Activated naive CD4-positive, alpha-beta T cell treated with anti-CD3 and anti-CD28 coated beads, Interleukin-2, amount 10 ng/mL, durations not matched to agents 7 days and 5 days (primary cell): ENCODE measurements at places on chromosomes 11 and 22.

GRCh38 chr11:13012056-13012661 lies 3.0 kb downstream of the RASSF10 start:
- no peak for DNase-seq
- no peaks in the 10 kb centered on the region for H3K36me3 ChIP-seq
- H3K4me3 ChIP-seq: no peak overlapping the region
- peaks cover 62% of the 10 kb centered on the region for H3K27me3 ChIP-seq

- H3K4me1 ChIP-seq: no peaks in the 10 kb centered on the region
- no peak overlapping the region for H3K4me3 ChIP-seq
- no peak for DNase-seq
Measured at GRCh38 chr11:22169833-22170232, 23.1 kb upstream of the ANO5 start.

DNA sequence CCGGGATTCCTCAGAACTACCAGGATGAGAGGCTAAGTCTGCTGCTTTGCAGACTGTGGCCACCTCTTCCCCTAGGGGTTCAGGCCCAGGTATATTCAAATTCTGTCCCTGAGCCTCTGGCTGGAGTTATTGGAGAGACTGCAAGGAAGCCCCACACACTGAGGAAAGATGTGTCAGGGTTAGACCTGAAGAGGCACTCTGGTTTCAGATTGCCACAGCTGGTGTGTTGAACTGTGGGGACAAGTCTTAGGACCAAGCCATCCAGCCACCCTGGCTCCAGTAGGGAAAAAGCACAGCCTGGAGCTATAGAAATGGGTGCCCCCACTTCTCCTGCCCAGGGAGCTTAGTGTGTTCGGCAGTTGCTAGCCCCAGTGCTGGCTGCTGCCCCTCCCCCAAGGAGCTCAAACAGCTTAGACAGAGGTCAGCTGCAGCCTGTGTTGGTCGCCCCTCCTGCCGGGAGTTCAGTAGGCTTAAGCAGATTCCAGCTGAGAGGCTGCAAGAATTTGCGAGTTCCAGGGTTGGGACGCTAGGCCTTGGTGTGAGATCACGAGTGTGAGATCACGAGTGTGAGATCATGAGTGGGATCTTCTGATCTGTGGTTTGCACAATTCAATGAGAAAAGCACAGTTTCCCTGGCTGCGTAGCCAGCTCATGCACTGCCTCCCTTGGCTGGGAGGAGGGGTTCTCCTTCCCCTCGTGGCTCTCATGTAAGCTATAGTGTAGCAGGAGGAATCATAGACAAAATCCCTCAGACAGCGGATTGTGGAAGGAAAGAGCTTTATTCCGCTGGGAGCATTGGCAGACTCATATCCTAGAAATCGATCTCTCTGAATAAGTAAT lies 552.1 kb upstream of the CHORDC1 start:
- H3K27me3 ChIP-seq: no peaks in the 10 kb centered on the region
- H3K4me1 ChIP-seq: no peaks in the 10 kb centered on the region
- H3K4me3 ChIP-seq: no peak overlapping the region
- no peak for DNase-seq
- no peak overlapping the region for H3K27ac ChIP-seq
- no peaks in the 10 kb centered on the region for H3K36me3 ChIP-seq

- no peaks in the 10 kb centered on the region for H3K27me3 ChIP-seq
- no peaks in the 10 kb centered on the region for H3K36me3 ChIP-seq
- H3K4me3 ChIP-seq: no peak overlapping the region
- H3K27ac ChIP-seq: no peak overlapping the region
Measured at GRCh38 chr11:102589047-102589459, 36.1 kb downstream of the MMP20 start.

DNA sequence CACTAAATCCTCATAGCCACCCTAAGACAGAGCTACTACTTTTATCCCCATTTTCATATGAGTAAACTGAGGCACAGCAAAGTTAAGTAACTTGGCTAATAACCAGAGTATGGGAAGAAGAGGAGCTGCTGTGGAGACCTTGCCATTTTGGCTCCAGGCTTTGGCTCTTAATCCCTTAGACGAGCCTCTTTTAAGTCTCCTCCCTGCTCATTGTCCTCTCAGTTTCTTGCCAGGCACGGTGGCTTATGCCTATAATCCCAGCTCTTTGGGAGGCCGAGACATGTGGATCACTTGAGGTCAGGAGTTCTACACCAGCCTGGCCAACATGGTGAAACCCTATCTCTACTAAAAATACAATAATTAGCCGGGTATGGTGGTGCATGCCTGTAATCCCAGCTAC lies 78.6 kb downstream of the PRR5L start:
- H3K27ac ChIP-seq: no peak overlapping the region
- peaks cover 28% of the 10 kb centered on the region for H3K4me1 ChIP-seq
- H3K4me3 ChIP-seq: no peak overlapping the region

- H3K4me3 ChIP-seq: no peak overlapping the region
- peaks cover 51% of the 10 kb centered on the region for H3K27me3 ChIP-seq
- no peak overlapping the region for H3K27ac ChIP-seq
- no peaks in the 10 kb centered on the region for H3K36me3 ChIP-seq
Measured at GRCh38 chr22:28988457-28988856, 73.2 kb downstream of the C22orf31 start.

DNA sequence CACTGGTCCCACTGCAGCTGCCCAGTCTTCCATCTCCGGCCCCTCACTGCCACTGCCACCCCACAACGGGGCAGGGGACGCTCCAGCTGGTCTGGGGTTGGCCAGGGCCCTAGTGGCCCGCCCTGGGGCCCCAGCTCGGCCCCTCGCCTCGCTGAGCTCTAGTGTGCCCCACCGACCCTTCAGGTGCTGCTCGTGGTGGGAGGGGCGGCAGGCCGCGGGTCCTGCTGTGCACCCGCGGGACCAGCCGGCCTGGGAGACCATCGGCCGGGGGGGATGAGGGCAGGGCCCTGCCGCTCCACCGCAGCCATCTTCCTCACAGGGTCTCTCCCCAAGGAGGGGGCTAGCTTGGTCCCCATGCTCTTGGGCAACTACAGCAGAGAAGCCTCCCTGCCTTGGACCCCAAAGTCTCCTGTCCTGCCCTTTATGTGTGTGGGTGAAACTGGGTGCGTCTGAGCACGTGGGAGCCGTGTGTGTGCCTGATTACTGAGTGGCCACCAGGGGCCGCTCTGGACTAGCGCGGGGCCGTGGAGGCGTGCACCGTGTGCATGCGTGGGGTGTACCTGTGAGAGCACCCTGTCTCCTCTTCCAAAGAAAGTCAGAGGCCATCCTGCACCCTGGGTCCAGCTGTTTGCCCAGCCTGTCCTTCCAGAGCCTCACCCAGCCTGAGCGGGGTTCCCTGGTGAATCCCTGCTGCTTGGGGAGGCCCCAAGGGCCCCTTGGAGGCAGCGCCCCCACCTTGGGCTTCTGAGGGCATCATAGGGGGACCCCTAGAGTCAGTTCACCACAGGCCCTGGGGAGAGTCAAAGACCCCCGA lies 6.0 kb upstream of the ACR start:
- no peaks in the 10 kb centered on the region for H3K36me3 ChIP-seq
- H3K4me3 ChIP-seq: no peak overlapping the region
- DNase-seq: peak; percentile 71
- H3K27ac ChIP-seq: no peak overlapping the region

- peaks cover 3% of the 10 kb centered on the region for H3K36me3 ChIP-seq
- no peaks in the 10 kb centered on the region for H3K27me3 ChIP-seq
- H3K4me3 ChIP-seq: no peak overlapping the region
- H3K4me1 ChIP-seq: peaks cover 28% of the 10 kb centered on the region
Measured at GRCh38 chr11:69053546-69054396, 5.0 kb downstream of the TPCN2 start.

- H3K36me3 ChIP-seq: peaks cover 11% of the 10 kb centered on the region
- peaks cover 17% of the 10 kb centered on the region for H3K4me1 ChIP-seq
- H3K27ac ChIP-seq: no peak overlapping the region
- DNase-seq: no peak
- H3K4me3 ChIP-seq: no peak overlapping the region
- peaks cover 22% of the 10 kb centered on the region for H3K27me3 ChIP-seq
Measured at GRCh38 chr11:60966890-60967289, 4.6 kb upstream of the CD6 start.

- peak overlapping the region; percentile 78 for H3K27ac ChIP-seq
- H3K36me3 ChIP-seq: peaks cover 2% of the 10 kb centered on the region
- peak overlapping the region; percentile 81 for H3K4me3 ChIP-seq
- DNase-seq: no peak
- H3K27me3 ChIP-seq: peaks cover 40% of the 10 kb centered on the region
Measured at GRCh38 chr11:123357353-123357989, 72.6 kb upstream of the GRAMD1B start.

DNA sequence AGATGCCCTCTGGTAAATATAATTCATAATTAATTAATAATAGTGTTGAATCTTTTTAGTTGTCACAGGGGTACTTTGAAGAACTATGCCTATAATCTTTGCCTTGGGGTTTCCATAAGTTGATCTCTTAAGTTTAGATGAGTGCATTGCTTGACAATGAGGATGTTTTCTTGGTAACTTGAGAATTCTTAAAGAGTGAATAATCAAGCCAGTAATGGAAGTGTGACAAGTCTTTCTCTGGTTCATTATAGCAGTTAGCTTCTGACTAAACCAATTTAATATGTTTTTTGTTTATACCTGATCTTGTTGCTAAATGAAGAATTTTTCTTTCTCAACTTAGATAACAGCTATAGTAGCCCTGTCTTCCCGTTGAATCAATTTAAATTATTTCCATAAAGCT lies 46.2 kb downstream of the ATXN10 start:
- H3K4me1 ChIP-seq: no peaks in the 10 kb centered on the region
- H3K27ac ChIP-seq: no peak overlapping the region
- peaks cover 25% of the 10 kb centered on the region for H3K36me3 ChIP-seq
- no peaks in the 10 kb centered on the region for H3K27me3 ChIP-seq
- H3K4me3 ChIP-seq: no peak overlapping the region
- no peak for DNase-seq

GRCh38 chr11:112177589-112177988 lies 2.3 kb downstream of the BCO2 start:
- no peaks in the 10 kb centered on the region for H3K36me3 ChIP-seq
- H3K4me1 ChIP-seq: peaks cover 11% of the 10 kb centered on the region
- no peak for DNase-seq
- H3K27ac ChIP-seq: no peak overlapping the region

DNA sequence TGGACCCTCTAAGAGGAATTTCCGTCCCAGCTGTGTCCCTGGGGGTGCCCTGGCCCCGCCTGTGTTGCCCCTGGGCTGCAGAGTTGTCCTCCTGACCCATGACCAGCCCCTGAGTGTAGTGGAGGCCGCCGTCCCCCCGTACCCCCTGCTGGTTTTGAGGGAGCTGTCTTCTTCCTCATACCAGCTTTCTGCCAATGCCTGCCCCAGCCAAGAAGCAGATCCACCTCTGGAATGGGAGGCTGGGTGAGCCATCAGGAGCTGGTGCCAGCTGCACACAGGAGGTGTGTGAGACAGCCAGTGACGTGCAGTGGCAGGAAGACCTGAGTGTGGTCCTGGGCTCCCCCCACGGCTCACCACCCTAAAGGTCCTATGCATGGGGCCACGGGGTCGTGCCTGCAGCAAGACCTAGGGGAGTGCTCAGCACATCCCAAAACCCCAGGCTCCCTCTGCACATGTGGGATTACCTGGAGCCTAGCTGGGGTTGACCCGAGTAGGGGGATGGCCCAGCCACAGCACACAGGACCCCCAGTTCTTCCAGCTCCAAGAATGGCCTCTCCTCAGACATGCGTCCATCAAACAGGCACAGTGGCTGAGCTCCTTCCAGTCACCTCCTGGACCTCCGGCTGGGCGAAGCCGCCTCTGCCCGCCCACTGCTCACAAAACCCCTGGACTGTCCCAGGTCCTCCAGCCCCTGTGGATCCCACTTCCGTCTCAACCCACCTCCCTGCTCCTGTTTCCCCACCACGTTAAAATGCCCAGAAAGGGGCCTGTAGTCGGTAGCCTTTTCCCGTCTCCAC lies 647.6 kb downstream of the BRD1 start:
- H3K27ac ChIP-seq: no peak overlapping the region
- no peaks in the 10 kb centered on the region for H3K36me3 ChIP-seq
- no peaks in the 10 kb centered on the region for H3K27me3 ChIP-seq
- no peak for DNase-seq
- no peaks in the 10 kb centered on the region for H3K4me1 ChIP-seq
- H3K4me3 ChIP-seq: no peak overlapping the region

GRCh38 chr11:79219186-79220045 lies 221.4 kb downstream of the TENM4 start:
- H3K27me3 ChIP-seq: no peaks in the 10 kb centered on the region
- H3K4me1 ChIP-seq: no peaks in the 10 kb centered on the region
- H3K4me3 ChIP-seq: no peak overlapping the region
- H3K27ac ChIP-seq: no peak overlapping the region
- no peaks in the 10 kb centered on the region for H3K36me3 ChIP-seq
- no peak for DNase-seq

GRCh38 chr22:48889209-48889830 lies 938.4 kb downstream of the BRD1 start:
- no peaks in the 10 kb centered on the region for H3K36me3 ChIP-seq
- no peak overlapping the region for H3K4me3 ChIP-seq
- H3K4me1 ChIP-seq: no peaks in the 10 kb centered on the region
- peaks cover 4% of the 10 kb centered on the region for H3K27me3 ChIP-seq
- no peak overlapping the region for H3K27ac ChIP-seq
- DNase-seq: peak; percentile 5

- peaks cover 7% of the 10 kb centered on the region for H3K27me3 ChIP-seq
- H3K4me1 ChIP-seq: peaks cover 39% of the 10 kb centered on the region
- peak overlapping the region; percentile 81 for H3K4me3 ChIP-seq
- no peak for DNase-seq
- H3K27ac ChIP-seq: peak overlapping the region; percentile 83
- peaks cover 17% of the 10 kb centered on the region for H3K36me3 ChIP-seq
Measured at GRCh38 chr11:123742031-123742723, 717 bp upstream of the ZNF202 start.

DNA sequence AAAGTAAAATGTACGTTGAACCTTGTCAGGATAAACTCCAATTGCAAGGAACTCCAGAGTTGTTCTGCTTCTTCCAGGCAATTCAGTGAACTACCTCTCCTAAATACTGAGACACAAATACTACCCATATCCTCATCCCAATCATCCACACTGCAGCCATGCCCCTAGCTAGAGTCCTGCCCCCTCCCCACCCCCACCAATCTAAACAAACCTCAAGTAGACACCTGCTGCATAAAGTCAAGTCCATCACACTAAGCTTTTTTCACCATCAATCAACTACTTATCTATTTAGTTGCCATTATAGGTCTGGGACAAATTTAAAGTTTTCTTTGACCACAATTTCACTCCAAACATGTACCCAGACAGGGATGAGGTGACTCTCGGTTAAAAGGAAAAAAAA lies 93.2 kb upstream of the APOA1 start:
- H3K27me3 ChIP-seq: no peaks in the 10 kb centered on the region
- DNase-seq: no peak
- peaks cover 79% of the 10 kb centered on the region for H3K4me1 ChIP-seq

DNA sequence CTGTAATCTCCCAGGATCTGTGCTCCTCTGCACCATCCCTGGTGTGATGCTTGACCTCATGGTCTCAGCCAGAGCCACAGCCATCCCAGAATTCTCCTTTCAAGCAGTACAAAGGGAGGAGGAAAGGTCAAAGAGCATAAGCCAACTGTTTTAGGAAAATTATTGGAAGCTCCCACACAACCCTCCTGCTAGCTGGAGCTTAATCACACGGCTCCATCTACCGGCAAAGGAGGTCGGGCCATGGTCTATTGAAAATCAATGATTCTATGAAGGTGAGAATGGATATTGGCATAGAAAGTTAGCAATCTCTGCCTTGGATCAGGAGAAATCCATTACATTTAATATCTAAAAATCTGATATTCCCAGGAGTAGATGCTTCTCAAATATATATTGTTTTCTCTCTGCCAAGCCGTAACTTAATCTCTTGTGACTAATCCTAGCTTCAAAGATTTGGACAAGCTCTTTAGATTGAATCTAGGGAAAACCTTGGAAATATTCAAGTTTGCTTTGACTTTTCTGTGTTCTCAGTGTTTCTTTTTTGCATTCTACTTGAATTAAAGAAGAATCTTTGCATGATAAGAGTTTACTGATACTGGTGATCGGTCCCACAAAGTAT lies 259.6 kb downstream of the NTM start:
- H3K36me3 ChIP-seq: no peaks in the 10 kb centered on the region
- H3K4me1 ChIP-seq: no peaks in the 10 kb centered on the region
- H3K27ac ChIP-seq: no peak overlapping the region
- H3K4me3 ChIP-seq: no peak overlapping the region
- DNase-seq: no peak
